Forelimb muscle (tissue), 1 donor: ENCODE measurements at places on chromosomes 7 and 10.

DNA sequence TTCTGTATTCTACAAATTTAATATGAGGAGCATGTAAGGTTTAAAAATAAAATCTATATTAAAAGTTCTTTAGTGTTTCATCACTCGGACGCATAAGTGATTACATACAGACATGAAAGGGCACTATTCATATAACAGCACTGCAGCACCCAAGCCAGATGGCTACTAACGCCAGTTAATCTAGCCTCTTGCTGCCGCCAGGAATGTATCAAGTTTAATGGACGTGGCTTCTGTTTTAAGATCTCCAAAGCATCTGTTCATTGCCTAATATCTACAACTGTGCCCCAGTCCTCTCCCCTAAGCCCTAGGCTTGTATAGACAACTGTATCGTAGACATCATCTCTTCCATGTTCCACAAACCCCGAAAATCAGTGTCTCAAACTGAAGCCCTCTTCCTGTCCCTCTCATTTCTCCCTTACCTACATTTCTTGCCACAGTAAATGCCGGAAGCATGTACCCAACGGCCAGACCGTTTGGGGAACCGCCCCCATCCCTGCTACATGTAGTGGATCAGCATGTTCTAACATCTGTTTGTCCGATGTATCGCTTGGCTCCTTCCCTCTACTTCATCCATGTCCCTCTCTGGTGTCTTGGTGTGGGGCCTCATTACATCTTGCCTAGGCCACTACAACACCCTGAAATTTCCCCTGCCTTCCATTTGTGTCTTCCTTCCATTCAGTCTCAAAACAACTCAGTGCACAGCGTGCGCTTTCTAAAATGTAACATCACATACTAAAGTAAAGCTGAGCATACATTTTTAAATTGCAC, 147.5 kb upstream of the RSU1 start:
- DNase-seq: no peak

- no peak for DNase-seq
These were observed 134.8 kb downstream of the PDE1C start for GRCh38 chr7:31935124-31936054.

GRCh38 chr7:119868387-119868786, 404.6 kb upstream of the KCND2 start:
- no peak for DNase-seq

GRCh38 chr7:92832534-92833023, 3.8 kb downstream of the CDK6 start:
- no peak for DNase-seq

DNA sequence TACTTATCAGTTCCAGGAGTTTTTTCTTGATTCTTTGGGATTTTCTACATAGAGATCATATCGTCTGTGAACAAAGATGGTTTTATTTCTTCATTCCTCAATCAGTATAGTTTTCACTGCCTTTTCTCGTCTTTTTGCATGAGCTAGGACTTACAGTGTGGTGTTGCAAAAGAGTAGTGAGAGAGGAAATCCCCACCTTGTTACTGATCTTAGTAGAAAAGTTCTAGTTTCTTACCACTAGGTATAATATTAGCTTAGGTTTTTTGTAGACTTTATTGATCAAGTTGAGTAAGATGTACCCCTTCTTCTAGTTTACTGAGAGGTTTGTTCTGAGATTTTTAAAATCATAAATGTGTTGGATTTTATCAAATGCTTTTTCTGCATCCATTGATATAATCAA, 123.3 kb downstream of the TMEM26 start:
- no peak for DNase-seq

GRCh38 chr10:63528084-63528744, 7.0 kb downstream of the REEP3 start:
- no peak for DNase-seq
